ENCODE measurements at places on chromosomes 1 and 21.

DNA sequence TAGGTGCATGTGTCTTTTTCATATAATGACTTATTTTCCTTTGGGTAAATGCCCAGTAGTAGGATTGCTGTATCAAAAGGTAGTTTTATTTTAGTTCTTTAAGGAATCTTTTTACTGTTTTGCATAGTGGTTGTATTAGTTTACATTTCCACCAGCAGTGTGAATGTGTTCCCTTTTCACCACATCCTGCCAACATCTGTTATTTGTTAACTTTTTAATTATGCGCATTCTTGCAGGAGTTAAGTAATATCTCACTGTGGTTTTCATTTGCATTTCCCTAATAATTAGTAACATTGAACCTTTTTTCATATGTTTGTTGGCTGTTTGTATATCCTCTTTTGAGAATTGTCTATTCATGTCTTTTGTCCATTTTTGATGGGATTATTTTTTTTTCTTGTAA lies 1761.9 kb downstream of the PLA2G4A start:
- H3K4me3 ChIP-seq, result no peak overlapping the region
- H3K27ac ChIP-seq, result no peak overlapping the region
- no peaks in the 10 kb centered on the region for H3K27me3 ChIP-seq
- H3K36me3 ChIP-seq, result no peaks in the 10 kb centered on the region
- no peaks in the 10 kb centered on the region for H3K4me1 ChIP-seq

DNA sequence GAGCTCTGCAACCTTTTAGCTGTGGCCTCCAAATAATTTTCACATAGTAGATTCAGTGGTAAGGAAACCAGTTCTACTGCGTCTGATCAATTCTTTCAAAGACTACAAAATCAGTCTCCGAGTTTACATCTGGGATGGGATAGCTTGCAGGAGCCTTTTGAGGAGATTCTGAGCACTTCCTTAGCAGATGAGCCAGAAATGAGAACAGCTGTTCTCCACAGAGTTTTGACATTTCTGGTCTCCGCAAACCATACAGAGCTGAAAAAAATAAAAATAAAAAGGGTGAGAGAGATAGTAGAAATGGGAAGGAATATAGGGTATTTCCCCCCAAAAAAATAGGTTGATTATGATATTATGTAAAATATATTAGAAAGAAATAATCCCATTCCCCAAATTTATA lies 119.3 kb downstream of the LYPLAL1 start:
- no peaks in the 10 kb centered on the region for H3K27me3 ChIP-seq
- no peak overlapping the region for H3K27ac ChIP-seq
- H3K36me3 ChIP-seq, result no peaks in the 10 kb centered on the region
- H3K4me3 ChIP-seq, result no peak overlapping the region
- H3K4me1 ChIP-seq, result no peaks in the 10 kb centered on the region
- DNase-seq, result no peak

GRCh38 chr21:33980276-33980916 lies 64.8 kb upstream of the ATP5PO start:
- H3K36me3 ChIP-seq, result no peaks in the 10 kb centered on the region
- peaks cover 30% of the 10 kb centered on the region for H3K4me1 ChIP-seq
- no peak overlapping the region for H3K27ac ChIP-seq

DNA sequence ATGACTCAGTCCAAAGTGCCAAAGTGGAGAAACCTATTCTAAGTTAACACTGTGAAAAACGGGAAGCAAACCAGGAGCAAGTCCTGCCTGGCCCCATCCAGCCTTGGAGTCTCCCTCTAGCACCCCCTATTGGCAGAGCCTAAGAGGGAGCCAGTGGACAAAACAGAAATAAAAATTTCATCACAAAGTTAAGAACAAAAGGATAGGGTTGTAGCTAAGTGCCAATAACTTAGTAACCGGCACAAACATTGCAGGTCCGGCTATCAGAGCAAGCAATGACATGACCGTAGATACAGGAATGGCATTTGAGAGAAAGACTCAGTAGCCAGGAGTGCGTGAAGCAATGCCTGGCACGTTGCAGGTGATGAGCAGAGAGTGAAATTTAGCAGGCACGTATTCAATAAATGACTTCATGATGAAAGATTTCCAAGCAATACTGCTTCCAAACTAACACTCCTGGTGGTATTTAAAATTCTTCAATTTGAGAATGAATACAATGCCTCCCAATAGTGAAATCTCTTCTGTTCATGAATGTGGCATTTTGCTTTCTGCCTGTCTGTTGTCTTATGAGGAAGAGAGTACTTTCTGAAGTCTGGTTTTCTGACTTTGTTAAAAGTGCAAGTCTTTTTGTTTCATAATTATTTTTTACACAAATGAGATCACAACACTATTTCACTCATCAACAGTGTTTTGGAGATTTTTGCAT lies 391.0 kb downstream of the OMA1 start:
- DNase-seq, result peak; percentile 67
- H3K27me3 ChIP-seq, result no peaks in the 10 kb centered on the region
- no peak overlapping the region for H3K27ac ChIP-seq

- no peak overlapping the region for H3K4me3 ChIP-seq
- H3K27me3 ChIP-seq, result no peaks in the 10 kb centered on the region
- peaks cover 14% of the 10 kb centered on the region for H3K4me1 ChIP-seq
- H3K36me3 ChIP-seq, result no peaks in the 10 kb centered on the region
Measured at GRCh38 chr1:59066236-59066635, 230.7 kb upstream of the FGGY start.
